ENCODE measurements at places on chromosomes 5 and 9.
A peak's percentile ranks its signal among the peaks of the same experiment; 100 is the strongest.

- no peak for DNase-seq
Measured at GRCh38 chr9:69058101-69058500, 22.5 kb downstream of the FXN start.

DNA sequence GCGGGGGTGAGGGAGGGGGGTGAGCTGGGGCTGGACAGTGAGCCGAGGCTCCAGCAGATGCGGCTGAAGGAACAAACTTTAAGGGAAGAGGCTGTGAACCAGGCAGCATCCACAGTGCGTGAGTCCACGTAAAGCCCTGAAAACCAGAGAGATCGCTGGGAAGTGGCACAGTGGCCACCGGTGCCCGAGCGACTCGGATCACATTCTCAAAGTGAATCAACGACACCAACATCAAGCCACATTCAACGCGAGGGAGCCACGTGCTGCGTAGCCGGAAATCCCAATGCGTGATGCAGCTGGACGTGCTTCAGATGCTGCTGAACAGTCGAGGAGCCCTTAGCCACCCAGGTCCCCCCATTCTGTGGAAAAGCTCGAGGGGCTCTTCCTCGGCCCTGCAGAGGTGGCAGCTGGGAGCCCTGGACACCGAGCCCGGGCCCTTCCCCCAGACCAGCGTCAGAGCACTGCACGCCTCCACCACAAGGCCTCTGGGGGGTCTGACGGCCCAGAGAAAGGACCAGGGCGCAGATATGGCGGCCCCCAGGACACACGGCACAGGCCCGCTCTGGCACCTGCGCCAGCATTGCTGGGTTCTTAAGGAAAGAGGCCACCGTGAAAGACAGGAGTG lies 53.7 kb upstream of the EXOC3 start:
- DNase-seq, result no peak

GRCh38 chr9:21096172-21096900 lies 18.6 kb upstream of the IFNB1 start:
- no peak for DNase-seq

DNA sequence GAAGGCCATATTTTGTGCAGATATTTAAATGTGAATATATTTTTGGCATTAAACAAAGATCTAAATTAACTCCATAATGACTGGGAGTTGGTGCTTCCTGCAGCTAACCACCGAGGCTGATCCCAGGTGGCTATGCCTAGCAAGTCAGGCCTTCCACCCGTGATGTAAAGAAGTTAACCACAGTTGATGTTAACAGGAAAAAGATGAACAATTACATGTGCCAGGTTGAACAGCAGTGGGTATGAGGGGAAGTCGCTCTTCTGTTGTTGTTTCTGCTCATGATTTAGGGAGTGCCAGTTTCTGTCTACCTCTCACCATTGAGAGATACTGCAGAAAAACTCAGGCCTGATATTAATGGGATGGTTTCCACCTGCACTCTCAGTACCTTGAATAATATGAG lies 334.3 kb downstream of the EBF1 start:
- no peak for DNase-seq

DNA sequence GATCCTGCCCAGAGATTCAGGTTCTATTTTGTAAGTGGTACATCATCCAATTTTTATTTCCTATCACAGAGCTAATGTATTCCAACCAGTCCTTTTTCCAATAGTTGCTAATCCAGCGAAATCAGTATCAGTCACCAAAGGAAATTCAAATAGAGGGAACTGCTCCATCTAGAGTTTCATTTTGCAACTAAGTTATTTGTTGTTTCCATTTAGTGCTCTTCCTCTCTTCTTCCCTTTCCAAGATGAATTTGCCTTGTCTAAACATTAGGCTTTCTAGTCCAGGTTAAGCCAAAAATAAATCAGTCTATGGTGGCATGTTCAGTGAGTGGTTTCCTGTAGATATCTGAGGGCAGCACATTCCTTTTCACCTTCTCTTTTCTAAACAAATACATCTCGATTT lies 79.8 kb upstream of the SPATA31D4 start:
- DNase-seq, result peak; percentile 22

GRCh38 chr5:74464512-74465209 lies 175.9 kb downstream of the ENC1 start:
- no peak for DNase-seq

DNA sequence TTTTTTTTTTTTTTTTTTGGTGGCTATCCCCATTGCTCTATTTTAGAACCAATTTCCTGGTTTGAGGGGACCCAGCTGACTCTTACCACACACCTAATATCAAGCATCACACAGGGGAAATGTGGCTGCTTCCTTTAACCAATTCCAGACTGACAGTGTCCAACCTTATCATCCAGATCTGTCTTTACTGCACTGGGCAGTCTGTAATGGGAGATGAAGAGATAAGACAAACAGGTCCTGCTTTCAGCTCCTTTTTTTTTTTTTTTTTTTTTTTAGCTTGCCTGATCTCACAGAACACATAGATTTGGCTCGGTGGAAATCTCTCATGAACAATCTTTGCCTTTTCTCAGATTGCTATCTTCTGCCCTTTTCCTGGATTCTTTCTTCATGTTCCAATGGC lies 198.8 kb upstream of the TYRP1 start:
- DNase-seq, result no peak

DNA sequence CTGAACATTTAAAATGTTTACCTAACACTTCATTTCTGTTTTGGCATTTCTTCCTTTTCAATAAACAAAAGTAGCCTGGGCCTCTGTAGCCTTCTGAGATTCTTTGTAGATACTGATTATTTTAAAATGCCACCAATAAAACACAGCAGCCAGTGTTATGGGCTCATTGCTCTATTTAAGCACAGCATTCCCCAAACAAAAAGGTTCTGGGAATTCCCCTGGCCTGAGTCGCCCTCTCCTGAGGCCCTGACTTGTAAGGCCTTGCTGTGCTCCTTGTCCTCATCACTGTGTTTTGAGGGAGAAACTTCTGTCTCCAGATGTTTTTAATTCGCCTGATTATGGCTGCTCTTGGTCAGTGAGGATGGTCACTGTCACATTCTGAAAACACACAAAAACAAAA lies 33.0 kb upstream of the CTXN3 start:
- no peak for DNase-seq

DNA sequence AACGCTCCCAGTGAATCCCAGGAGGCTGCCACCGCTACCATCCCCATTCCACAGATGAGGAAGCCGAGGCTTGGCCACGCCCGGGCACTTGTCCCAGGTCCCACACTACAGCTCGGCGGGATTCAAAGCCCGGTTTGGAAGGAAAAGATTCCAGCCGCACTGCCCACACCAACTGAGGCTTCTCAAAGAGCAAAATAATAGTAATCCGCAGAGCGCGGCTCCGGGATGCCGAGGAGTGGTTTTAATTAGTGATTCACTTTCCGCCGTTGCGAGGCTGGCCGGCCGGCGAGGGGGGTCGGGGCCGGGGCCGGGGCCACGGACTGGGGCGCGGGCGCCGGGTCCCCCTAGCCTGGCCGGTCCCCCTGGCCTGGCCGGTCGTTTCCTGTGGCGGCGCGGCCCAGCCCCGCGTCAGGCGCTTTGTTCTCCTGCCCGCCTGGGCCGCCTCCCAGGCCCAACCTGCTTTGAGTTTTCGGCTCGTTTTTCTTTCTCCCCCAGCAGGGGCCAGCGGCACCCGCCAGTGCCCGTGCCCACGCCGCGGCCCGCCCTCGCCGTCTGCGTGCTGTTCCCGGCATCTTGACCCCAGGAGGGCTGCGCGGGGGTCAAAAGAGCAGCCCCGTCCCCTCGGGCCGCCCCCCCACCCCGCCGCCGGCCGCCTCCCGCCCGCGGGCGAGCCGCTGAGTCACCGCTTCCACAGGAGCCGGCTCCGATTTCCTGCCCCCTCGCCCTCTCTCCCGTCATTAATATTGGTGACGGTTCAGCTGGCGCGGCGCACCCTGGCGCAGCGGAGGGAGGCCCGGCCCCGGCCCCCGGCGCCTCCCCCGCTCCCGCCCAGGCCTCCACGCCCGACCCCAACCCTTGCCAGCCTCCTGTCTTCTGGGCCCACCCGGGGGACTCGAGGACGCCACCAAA lies 31.2 kb downstream of the FGF18 start:
- DNase-seq, result no peak

GRCh38 chr5:10649666-10650380 lies 86.0 kb downstream of the ANKRD33B start:
- peak; percentile 12 for DNase-seq

DNA sequence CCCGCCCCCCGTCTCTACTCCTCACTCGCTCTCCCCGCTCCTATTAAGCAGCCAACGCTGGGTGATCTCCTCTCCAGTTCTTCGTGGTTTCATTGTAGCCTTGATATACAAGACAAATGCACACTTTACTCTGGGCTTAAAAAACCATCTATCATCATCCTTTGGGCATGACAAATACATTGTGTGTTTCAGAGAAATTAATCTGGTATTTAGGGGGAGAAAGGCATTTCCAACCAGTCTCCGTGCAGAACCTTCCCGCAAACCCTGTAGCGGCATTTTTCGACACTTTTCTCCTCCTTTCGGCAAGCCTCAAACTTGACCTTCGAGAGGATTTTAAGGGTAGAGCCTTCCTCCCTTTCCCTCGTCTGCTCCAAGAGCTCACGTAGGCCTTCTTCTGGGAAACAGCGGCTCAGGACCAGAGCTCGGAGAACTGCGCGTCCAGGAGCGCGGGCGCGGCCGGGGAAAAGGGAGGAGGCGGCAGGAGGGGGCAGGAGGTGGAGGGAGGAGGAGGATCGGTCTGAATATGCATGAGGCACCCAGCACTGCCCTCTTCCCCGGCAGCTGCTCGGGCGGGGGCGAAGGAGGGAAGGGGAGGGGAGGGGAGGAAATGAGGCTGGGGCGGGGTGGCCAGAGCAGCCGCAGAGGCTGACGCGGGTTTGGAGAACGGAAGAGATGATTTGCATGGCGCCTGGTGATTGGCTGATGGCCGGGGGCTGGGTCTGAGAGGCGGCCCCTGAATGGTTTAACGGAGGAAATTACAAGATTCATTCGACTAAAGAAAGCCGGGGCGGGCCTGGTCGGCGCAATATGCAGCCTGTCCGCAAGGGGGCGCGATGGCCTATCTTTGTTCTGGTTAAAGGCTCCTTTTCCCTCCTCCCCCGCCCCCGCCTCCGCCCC lies 127.5 kb downstream of the TMEM161B start:
- DNase-seq, result peak; percentile 99

- no peak for DNase-seq
Measured at GRCh38 chr5:134555223-134555889, 29.9 kb downstream of the JADE2 start.

DNA sequence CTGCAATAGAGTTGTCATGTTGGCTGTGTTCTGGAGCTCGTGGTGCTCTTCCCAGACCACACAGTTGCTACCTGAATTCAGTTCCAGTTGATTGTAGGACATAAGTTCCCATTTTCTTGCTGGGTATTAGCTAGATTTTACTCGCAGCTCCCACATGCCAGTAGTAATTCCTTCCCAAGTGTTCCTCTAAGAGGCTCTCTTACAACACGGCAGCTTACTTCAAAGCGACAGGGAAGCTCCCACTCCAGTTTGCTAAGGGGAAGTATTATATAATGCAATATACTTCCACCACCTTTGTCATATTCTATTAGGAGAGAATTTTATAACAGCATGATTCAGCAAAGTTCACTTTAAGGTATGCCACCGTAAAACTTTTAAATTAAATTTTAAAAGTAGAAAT lies 623.0 kb downstream of the SLCO4C1 start:
- no peak for DNase-seq

GRCh38 chr5:57219386-57219785 lies 45.5 kb downstream of the GPBP1 start:
- no peak for DNase-seq

DNA sequence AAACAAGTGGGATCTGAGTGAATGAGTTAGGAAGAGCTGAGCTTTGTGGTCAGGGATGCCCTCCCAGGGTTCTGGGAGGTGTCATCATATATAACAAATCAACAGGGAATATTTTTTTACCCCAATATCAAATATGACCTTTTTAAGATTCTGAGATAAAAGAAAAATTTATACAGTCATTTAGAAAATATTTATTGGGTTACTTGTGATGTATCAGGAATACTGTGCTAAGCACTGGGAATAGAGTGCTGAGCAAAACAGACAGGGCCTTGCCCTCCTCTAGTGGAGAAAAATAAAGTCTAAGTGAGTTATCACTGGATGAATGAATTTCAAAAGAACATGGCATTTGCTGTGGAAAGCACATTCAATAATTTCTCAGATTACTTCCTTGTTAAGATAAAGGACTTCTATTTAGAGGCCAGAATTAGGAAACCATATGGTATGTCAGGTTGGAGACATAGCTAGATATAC lies 102.9 kb downstream of the BOD1 start:
- DNase-seq, result no peak

DNA sequence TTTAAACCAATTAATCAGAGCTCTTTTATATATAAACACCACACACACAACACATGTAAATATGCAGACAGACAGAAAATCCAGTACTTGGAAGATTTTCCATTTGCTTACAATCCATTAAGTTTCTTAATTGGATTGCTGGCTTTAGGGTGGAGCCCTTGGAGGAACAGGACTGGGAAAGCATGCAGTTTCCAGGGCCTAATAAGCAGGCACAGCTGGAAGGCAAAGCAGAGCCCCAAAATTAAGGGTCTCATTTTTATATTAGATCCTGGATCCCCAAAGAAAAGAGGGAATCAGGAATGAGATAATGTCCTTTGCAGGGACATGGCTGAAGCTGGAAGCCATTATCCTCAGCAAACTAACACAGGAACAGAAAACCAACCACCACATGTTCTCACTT lies 13.1 kb upstream of the SMC2 start:
- no peak for DNase-seq

- peak; percentile 36 for DNase-seq
Measured at GRCh38 chr9:128553728-128554127, 1.3 kb downstream of the SPTAN1 start.

GRCh38 chr9:120936011-120936763 lies 9.6 kb upstream of the TRAF1 start:
- peak; percentile 89 for DNase-seq

- no peak for DNase-seq
Measured at GRCh38 chr5:89706731-89707130, 702.8 kb downstream of the CETN3 start.

- no peak for DNase-seq
Measured at GRCh38 chr9:93007529-93008058, 50.9 kb upstream of the SUSD3 start.

- peak; percentile 85 for DNase-seq
Measured at GRCh38 chr9:93136011-93136440, 2.0 kb upstream of the NINJ1 start.

GRCh38 chr9:132602207-132602606 lies 19.8 kb downstream of the BARHL1 start:
- no peak for DNase-seq

DNA sequence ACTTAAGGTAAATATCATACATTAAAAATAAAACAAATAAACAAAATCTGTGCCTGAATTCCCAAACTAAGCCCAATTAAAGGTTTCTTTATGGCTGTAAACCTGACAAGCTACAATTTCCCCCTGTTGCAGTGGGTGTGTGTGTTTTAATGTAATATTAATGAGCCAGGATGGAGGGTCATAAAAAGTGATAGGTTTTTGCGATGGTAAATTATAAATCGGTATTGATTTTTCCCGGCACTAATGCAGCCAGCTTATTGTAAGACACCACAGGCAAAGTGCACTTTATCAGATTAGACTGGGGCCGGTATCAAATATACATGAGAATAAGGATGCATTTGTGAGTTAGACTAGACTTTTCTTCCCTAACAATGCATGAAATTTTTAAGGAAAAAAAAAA lies 120.4 kb downstream of the EBF1 start:
- DNase-seq, result no peak

Measured in cerebellar cortex (tissue), 1 donor.